BJ (cell line): ENCODE measurements at places on chromosomes 11 and 22. TPM values are rescaled to one million over a fixed set of nuclear protein-coding genes. Genes with fewer than 3 reads are reported as not detected.

Gene UBQLN3
- polyA plus RNA-seq: 0.05 TPM in 1 of 2 replicates, not detected in the other

Gene LIPT2
- 2.5 and 2.6 TPM in 2 replicates for polyA plus RNA-seq

Gene FGF3
- not detected in 2 replicates for polyA plus RNA-seq

Gene HSPB2
- 2.5 and 4.0 TPM in 2 replicates for polyA plus RNA-seq

Gene SLC2A11
- 9.6 and 14.7 TPM in 2 replicates for polyA plus RNA-seq

Gene ACRV1
- 0.22 TPM in 1 of 2 replicates, not detected in the other for polyA plus RNA-seq

Gene DEPDC7
- 4.2 and 7.6 TPM in 2 replicates for polyA plus RNA-seq

Gene PNPLA3
- 3.4 and 4.8 TPM in 2 replicates for polyA plus RNA-seq

Gene TNNT3
- not detected in 2 replicates for polyA plus RNA-seq
